ENCODE measurements at places on chromosomes 12 and 14.

DNA sequence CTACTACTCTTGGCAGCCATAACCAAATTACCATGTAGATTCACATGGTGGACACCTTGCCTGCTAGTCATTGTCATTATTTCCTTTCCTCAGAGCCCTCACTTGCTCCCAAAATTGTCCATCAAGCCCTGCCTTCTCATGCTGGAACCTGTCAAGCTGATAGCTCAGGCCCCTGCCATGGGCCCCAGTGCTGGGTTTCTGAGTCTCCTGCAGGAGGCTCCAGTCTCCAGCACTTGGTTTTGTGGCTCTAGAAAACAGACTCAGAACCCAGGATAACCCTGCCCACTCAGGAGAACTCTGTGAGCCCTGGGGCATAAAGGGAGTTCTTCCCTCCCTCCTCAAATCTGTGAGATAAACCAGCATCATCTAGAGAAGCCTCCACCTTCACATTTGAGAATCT lies 10.8 kb downstream of the KRT71 start:
- no peak for DNase-seq

- no peak for DNase-seq
Observed at GRCh38 chr12:52673713-52674432, 6.3 kb downstream of the KRT1 start.

DNA sequence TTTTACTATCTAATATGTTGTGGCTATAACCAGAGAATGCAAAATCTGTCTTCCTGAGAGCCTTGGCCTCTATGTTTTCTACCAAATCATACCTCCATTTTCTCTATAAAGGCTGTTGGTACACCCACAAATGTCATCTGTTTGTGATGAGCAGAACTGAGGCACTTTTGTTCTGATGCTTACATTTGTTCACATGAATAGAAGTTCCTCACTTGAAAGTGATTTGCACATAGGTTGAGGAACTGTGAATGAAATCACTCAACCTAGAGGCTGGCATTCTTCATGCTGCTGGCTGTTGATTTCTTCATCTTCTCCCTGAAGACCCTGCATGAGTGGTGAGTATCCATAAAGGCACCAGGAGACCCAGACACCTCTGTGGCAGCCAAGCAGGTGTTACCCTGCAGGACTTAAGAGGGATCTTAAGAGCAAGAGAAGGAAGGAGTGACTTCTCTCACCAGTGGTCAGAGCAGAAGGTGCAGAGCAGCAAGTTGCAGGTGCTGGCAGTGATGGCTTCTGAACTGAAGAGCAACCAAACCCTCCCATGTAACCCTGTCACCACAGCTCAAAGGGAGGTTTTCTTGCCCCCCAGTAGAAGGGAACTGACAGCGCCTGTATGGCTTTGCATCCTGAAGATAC lies 110.3 kb downstream of the HMGA2 start:
- DNase-seq: no peak

GRCh38 chr12:77685112-77685511 lies 145.6 kb upstream of the NAV3 start:
- peak; percentile 84 for DNase-seq

- no peak for DNase-seq
Observed at GRCh38 chr12:109455706-109456105, 21.4 kb downstream of the KCTD10 start.

- DNase-seq: no peak
Observed at GRCh38 chr14:76995279-76996035, 33.1 kb downstream of the IRF2BPL start.

GRCh38 chr14:104253223-104253822 lies 114.9 kb downstream of the KIF26A start:
- DNase-seq: no peak

GRCh38 chr12:25677232-25677937 lies 124.3 kb upstream of the LMNTD1 start:
- DNase-seq: no peak
